Stimulated activated CD8-positive, alpha-beta memory T cell treated with anti-CD3 and anti-CD28 coated beads, Interleukin-7, amount 100 ng/mL, for 24 hours (primary cell): ENCODE measurements at places on chromosomes 13 and 19.

DNA sequence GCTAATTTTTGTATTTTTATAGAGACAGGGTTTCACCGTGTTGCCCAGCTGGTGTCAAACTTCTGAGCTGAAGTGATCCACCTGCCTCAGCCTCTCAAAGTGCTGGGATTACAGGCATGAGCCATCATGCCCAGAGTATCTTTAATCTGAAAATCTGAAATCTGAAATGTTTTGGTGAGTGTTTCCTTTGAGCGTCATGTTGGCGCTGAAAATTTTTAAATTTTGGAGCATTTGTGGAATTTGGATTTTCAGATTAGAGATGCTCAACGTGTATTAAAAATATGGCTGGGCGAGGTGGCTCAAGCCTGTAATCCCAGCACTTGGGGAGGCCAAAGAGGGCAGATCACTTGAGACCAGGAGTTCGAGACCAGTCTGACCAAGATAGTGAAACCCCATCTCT, 5.1 kb upstream of the CPAMD8 start:
- no peak for DNase-seq

GRCh38 chr19:45443462-45444317, 20.0 kb upstream of the ERCC1 start:
- no peak for DNase-seq

DNA sequence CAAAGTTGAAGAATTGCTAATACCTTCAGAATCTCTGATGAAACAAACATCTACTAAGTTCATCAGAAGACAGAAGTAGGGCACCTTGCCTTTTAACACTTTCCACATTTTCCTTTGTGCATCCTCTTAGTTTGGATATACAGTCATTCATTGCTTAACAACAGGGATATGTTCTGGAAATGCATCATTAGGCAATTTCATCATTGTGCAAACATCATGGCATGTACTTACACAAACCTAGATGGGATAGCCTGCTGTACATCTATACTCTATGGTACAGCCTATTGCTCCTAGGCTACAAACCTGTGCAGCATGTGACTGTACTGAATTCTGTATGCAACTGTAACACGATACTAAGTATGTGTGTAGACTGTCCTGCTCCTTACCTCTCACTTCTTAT, 169.8 kb downstream of the SUCLA2 start:
- DNase-seq, result no peak

DNA sequence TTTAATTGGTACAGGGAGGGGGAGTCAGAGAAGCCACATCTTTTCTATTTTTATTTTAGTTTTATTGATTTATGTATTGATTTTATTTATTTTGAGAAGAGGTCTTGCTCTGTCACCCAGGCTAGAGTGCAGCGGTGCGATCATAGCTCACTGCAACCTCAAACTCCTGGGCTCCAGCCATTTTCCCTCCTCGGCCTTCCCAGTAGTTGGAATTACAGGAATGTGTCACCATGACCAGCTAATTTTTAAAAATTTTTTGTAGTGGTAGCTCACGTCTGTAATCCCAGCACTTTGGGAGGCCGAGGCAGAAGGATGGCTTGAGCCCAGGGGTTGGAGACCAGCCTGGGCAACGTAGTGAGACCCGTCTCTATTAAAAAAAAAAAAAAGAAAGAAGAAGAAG, 4.1 kb downstream of the IL27RA start:
- no peak for DNase-seq

DNA sequence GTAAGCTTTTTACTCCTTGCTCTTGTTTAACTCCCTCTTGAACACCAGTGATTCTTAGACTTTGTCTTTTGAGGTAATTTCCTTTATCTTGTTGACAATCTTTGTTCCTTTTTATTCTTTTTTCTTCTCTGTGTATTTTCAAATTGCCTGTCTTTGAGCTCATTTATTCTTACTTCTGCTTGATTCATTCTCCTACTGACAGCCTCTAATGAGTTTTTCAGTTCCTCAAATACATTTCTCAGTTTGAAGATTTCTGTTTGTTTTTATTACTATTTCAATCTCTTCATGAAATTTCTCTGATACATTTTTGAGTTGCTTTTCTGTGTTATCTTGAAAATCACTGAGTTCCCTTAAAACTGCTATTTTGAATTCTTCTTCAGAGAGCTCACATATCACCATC, 154.1 kb downstream of the ATP8A2 start:
- DNase-seq, result no peak
